ENCODE measurements at places on chromosomes 1 and 21.

- DNase-seq, result no peak
Observed at GRCh38 chr1:118948351-118948750, 39.8 kb downstream of the TBX15 start.

GRCh38 chr1:237903961-237904360 lies 13.2 kb upstream of the ZP4 start:
- DNase-seq, result no peak

DNA sequence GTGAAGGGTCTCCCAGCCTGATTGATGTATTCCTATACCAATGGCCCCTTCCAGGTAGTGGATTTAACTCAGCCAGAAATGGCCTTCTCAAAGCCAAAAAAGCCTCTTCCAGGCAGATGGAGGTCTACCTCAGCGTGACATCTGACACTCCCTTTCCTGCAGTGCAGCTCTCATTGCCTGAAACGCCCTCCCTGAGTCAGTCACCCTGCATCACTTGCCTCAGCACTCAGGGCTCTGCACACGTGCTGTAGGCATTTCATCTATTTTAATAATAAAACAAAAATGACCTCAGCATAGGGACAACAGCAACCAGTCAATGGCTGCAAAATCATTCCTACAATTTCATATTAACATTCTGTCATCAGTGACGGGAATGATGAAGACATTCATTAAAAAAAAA lies 64.4 kb upstream of the GJA5 start:
- no peak for DNase-seq

GRCh38 chr1:38231941-38232340 lies 185.3 kb upstream of the POU3F1 start:
- DNase-seq, result no peak

- no peak for DNase-seq
Observed at GRCh38 chr1:29120947-29121485, 2.7 kb downstream of the TMEM200B start.

- DNase-seq, result no peak
Observed at GRCh38 chr1:6703016-6703415, 1.4 kb upstream of the DNAJC11 start.

DNA sequence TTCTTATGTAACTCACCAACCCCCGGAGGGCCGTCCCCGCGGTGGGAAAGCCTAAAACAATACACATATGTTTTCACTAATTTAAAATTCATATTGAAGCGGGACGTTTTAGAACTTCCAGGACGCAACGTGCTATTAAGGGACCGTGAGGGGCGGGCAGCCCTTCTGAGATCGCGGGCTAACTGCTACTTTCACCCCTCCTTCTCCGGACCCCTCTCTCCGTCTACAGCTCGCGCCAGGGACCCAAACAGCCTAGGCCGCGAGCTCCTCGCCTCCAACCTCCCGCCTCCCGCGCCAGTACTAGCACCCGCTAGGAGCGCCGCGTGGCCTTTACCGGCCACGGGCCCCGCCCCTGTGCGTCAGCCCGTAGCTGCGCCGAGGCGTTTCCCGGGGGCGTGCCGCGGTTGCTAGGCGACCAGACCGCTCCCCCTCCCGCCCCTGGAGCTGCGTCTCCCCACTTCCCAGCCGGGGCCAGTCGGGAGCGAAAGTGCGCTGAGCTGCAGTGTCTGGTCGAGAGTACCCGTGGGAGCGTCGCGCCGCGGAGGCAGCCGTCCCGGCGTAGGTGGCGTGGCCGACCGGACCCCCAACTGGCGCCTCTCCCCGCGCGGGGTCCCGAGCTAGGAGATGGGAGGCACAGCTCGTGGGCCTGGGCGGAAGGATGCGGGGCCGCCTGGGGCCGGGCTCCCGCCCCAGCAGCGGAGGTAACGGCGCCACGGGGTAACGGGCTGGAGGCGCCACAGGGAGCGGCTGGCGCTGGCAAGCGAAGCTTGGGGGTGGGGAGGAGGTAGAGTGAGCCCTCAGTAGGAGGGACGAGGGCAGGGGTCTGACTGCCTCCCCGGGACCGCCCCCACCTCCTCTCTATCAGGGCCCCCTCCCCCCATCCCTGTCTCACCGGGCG lies at the start of gene DYRK3:
TSS of gene DYRK3 (plus strand) at position 457 of the 898 bp plus-strand sequence. CDS start at position 625, 168 bp downstream.
- peak; percentile 88 for DNase-seq

GRCh38 chr1:204149635-204150565 lies 1.9 kb downstream of the ETNK2 start:
- no peak for DNase-seq

GRCh38 chr1:8560611-8561544 lies 243.0 kb downstream of the SLC45A1 start:
- DNase-seq, result no peak

DNA sequence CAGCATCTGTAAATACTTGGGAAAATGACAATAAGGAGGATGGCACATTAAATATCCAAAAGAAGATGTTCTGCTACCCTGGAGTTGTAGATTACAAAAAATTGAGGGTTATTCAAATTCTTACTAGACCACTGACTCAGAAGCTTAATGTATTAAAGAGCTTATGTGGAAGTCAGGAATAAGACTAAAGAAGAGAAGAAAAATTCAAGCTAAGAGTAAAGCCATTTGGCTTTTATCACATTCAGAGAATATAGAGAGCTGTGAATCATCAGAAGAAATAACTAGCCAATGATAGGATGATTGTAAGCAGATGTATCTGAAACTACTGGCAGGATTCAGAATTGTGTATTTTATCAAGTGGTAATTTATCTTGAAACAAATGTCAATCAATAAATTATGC lies 237.0 kb downstream of the TBX15 start:
- DNase-seq, result no peak

DNA sequence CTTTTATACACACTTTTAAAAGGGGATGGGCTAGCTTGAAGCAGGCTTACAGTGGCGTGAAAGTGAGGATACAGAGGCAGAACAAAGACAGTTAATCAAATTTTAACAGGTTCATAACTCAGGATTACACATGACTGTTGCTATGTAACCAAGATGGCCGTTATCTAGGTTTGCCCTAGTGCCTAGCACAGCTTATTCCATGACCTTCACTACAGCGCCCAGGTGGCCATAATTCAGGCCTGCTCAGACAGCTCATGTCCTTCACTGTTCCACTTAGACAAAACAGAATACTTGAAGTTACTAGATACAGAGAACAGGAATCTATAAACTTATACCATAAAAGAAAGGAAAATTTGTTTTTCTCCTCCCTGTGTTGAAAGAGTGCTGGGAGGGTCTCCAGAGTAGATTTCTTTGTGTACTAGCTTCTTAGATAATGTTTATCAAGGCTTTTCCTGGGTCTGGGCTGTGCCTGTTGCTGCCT lies 6.2 kb upstream of the SPRR2F start:
- no peak for DNase-seq

- no peak for DNase-seq
Observed at GRCh38 chr1:37480581-37481288, 6.4 kb downstream of the ZC3H12A start.

DNA sequence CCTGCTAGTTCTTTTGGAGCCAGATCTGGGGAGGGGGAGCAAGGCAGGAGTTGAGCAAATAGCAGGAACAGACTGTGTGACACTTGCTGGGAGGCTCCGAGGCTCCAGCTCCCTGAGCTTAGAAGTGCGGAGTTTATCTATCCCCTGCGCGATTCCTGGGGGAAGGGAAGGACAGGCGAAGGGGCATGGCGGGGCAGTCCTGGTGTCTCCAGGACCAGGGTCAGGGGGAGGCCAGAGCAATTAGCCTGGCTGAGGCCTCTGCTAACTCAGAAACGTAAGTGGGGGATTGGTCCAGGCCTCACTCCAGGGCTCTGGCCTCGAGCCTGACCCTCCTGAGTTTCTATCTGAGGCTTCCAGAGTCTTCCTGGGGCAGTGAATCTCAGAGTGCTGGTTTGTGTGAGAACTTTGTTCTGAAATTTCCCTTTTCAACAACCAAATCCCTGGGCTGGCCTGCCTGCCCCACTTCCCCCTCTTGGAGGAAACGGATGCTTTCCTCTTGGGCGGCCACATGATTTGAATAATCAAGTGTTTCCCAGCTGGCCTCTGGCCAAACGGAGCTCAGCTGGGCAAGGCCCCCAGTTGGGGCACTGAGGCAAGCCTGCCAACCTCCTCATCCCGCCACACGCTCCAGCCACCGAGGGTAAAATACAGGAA lies 15.6 kb downstream of the ALPL start:
- DNase-seq, result no peak

GRCh38 chr21:29523646-29524045 lies 224.9 kb downstream of the BACH1 start:
- DNase-seq, result peak; percentile 23

DNA sequence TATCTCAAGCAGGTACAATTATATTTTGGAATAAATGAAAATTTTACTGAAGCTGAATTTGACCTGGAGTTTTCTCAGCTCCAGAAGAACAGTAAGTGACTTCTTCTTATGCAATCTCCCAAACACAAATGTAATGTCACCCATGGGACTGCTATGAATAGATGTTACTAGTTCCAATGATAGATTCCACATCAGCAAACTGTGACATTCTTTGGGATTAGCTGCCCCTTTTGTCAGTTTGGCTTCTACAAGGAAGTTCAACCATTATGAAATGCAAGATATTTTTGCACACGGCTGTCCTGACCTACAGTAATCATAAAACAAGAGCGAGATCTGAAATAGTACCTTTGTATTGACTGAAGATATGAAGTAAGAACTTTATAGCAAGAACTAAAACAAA lies 27.8 kb upstream of the TSNAX start:
- no peak for DNase-seq

DNA sequence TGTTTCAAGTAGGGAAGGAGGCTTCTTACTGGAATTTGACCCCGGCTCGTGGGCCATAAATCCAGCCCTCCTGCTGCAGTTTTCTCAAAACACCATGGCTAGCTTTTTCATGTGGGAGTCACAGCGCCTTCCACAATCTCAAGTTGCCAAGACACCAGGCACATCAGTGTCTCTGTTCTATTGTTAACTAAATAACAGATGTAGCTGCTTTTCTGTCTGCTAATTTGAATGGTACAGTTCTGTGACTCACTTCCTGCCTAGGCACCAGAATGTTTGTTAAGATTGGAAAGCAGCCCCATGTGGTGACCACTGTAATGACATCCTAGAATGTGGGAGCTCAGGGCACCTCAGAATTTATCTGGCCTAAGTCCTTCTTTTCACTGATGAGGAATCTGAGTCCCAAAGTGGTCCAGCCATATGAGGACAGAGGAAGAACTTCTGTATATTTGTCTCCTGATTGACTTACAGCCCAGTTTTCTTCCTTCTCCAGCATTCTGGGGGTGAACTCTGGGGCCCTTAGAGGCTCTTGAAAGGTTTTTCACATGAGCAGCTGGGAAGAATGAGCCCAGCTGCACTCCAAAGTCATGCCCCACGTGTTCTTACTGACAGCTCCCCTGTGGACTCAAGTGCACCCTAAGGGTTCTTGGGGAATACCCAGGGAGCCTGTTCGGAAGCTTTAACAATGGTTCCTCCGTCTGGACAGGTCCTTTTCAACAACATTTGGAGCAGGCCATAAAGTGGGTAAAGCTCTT lies 27.5 kb downstream of the TRIM45 start:
- DNase-seq, result peak; percentile 52

DNA sequence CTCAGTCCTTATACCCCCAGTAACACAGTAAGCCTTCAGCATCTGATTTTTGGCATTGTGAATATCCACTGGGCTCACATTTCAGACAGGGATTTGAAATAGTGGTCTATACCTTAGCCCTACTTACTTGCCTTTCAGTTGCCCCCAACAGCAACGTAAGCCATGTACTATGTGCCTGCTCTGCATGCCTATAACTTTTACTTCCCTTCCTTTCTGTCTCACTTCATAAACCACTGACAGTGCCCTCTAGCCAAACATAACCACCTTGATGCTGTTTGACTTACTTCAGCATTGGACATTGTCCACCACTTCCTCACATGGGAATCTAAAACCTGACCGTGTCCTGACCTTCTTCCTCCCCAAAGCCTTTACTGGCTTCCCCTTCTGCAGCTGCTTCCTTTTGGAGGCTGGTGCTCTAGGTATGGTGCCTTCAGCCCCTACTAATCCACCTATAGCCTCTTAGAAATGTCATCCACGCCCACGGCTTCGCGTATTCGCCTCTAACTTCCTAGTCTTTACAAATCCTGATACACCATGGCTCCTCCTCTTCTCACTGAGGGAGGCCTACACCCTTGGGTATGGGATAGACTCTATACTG lies 3.6 kb upstream of the ZNF672 start:
- no peak for DNase-seq

DNA sequence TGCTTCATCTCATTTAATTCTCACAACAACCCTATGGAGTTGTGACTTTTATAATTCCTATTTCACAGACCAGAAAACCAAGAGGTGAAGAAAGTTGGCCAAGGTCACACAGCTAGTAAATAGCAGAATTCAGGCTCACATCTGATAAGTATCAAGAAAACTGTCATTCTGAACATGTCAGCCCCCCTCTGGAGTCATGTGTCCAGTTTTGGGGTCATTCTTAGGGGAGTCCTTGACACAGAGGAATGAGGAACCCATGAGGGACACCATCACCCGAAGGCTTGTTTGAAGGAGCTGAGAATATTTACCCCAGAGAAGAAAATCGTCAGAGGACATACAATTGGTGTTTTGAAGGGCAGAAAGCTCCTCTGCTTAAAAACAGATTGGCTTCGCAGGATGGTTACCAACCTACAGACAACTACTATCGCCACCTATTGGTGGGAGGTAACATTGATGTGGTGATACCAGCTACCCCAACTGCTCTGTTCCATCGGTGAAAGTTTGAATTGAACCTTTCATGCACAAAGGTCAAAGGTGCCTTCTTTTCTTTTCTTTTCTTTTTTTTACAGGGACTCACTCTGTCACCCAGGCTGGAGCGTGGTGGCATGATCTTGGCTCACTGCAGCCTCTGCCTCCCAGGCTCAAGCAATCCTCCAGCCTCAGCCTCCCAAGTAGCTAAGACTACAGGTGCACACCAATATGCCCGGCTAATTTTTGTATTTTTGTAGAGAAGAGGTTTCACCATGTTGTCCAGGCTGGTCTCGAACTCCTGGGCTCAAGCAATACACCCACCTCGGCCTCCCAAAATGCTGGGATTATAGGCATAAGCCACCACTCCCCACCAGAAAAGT lies 31.3 kb downstream of the NCMAP start:
- DNase-seq, result peak; percentile 43

DNA sequence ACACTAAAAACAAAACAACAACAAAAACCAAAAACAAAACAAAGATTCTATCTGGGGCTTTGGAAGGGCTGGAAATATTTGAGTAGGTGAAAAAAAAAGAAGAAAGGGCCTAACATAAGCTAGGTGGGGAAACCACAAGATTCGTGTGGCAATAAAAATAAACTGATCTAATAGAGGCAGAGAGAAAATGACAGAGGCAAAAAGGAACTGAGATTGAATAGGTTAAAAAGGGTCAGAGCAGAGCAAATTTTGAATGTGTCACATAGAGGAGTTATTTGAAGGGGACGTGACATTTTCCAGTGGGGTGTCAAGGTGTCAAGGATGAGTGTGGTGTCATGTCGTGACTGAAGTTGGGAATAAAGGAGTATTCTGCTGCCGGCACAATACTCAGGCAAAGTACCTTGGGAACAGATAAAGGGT lies 65.2 kb upstream of the RALGPS2 start:
- DNase-seq, result no peak

All from fibroblast of the conjunctiva (primary cell).